Activated CD8-positive, alpha-beta memory T cell treated with anti-CD3 and anti-CD28 coated beads, Interleukin-2, amount 50 U/mL, for 4 hours (primary cell): ENCODE measurements at places on chromosomes 3 and 15.

DNA sequence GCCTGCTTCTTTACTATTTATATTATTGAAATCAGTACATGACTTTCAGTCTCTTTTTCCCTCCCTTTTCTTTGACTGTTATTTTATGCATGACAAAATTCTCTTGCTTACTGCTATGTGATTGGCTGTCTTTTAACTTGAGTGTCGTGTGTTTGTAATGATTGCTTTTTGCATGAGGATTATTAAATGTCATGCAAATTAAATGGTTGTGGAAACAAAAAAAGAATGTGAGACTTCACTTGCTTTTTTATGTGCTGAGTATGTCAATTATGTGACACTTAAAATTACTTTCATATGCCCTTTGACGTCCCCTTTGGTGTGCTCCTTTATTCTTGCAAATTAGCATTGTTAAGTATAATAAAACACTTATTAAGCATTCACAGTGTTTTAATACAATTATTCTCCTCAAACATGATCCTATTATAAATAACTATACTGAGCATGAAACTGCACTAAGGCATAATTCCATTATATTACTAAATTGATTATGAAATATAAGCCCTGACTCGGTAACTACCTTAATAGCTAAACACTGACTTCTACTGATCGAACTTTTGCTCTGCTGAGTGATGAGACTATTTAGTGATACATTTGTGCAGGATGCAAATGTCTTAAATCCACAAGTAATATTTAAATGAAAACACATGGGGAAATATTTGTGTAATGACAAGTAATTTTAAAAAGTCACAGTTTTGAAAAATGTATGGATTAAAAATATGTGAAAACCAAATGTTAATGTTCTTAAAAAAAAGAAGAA lies 401.7 kb downstream of the NLGN1 start:
- no peak for DNase-seq

- DNase-seq = no peak
These were observed 48.3 kb downstream of the SST start for GRCh38 chr3:187621881-187622280.

GRCh38 chr3:46931631-46932331 lies 44.8 kb downstream of the CCDC12 start:
- DNase-seq = no peak

GRCh38 chr3:192570821-192571791 lies 156.2 kb downstream of the FGF12 start:
- DNase-seq = no peak

GRCh38 chr15:31049682-31050615 lies 51.6 kb downstream of the TRPM1 start:
- no peak for DNase-seq

DNA sequence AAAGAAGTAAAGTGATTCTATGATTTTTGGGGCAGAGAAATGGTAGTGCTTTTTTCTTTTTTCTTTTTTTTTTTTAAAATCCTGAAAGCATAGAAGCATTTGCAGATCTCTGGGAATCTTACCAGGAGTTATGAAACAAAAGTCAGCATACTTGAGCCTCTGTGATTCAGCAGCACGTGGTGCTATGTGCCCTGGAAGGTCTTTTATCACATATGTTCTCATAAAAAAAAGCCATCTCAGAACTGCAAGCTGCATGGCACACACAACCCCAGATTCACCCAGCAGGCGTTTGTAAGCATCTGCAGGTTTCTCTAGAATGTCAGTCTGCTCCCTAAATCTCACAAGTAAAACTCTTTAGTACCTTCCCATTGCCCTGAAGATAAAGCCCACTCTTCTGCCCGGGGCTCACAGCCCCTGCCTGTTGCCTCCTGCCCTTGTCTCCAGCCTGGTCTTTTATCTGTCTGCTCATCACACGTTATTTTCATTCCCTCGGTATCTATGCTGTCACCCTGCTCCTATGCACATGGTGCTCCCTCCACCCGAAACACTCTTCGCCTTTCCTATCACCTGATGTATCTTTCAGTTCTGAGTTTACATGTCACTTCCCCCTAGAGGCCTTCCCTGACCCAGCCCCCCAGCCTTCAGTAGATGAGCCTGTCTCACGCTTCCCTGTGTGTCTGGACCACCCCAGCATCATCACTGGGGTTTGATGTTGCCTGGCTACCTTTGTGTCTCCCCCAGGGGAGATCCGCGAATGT lies 72.4 kb downstream of the CHDH start:
- no peak for DNase-seq

- DNase-seq = peak; percentile 73
These were observed 1.5 kb downstream of the ARHGEF3 start for GRCh38 chr3:56800130-56800831.

DNA sequence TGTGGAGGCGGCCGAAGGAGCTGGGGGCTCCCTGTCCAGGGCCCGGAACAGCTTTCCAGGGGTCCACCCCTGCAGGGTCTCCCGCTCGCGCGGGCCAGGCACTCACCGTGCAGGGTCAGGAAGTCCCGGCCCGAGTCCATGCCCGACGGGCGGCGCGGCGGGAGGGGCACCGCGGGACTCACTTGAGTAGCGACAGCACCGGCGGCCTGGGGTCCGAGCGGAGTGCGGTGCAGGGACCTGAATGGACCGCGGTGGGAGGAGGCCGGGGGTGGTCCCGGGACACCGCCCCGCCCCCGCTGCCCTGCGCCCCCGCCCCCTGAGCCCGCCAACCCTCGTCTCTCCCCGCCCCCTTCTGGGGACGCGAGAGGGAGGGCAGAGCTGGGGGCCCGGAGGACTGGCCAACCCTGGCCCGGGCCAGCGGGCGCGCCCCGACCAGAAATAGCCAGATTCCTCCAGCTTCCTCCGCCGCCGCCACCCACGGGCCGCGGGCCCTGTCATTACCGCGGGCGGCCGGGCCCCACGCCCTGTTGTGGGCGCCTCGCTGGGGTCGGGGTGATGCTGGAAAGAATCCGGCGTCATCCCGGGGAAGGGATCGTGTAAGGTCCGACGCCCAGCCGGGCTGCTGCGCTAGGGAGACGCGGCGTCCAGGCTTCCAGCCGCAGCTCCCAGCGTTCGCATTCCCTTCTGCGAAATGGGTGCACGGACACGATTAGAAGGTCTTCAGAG lies at the start of gene PLCD1:
Gene PLCD1 (minus strand): TSS at position 243 of the 726 bp plus-strand sequence. CDS start 103 bp downstream, at position 140.
- peak; percentile 34 for DNase-seq

DNA sequence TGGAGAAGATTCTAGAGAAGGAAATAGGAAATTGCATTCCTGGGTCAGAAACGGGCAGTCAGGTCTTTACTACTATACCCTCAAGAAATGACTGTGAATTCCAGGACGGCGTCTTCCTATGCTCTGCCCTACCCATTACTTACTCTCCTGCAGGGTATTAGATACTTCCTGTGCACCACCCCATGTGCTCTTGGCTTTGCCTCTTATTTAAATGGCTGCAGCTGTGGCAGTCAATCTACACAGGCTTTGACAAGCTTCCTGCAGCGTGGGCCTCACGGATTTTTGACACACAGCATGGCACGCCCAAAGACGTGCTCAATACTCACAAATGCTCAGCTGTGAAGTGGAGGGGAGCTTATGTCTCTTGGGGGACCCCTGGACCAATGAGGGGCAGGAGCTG lies 206.1 kb downstream of the SV2B start:
- no peak for DNase-seq

DNA sequence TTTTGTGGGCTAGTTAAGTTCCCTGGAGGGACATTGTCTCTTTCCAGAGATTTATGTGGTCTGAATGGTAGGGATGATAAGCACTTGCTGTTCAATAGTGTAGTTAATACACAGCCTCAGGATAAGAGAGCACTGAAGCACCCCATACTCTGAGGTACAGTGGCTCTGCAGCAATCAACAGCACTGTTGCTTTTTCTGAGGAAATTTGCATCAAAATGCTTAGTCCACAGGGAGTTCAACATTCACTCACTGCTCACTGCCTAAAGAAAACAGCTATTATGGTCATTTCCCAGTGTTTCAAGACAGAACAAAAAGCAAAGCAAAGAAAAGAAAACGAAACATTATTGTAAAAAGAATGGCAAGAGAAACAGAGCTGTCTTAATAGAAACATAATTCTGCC lies 441.9 kb downstream of the PLOD2 start:
- DNase-seq = no peak

DNA sequence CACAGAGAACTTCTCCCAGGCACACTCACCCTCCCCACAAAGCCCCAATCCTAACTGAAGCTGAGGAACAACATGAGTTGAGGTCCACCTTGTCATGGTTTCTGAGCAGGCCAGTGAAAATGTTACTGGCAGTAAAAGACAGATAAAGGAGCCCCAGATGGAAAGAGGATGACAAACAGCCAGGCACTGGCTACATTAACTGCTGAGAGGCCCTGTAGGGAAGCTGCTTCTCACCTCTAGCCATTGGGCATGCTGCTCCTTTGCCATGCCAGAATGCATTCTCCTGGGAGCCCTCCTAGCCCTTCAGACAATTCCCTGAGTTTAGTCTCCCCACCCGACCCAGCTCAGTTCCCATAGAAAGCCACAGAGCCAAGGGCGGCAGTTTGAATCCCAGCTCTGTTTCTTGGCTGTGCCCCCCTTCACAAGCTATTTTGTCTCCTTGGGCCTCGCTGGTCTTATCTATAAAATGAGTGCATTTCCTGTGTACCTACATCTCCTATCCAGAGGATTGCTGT lies 60.5 kb downstream of the LMCD1 start:
- no peak for DNase-seq

GRCh38 chr3:195236076-195236798 lies 34.7 kb downstream of the XXYLT1 start:
- no peak for DNase-seq

GRCh38 chr3:27503526-27503925 lies 19.3 kb upstream of the SLC4A7 start:
- DNase-seq = no peak

DNA sequence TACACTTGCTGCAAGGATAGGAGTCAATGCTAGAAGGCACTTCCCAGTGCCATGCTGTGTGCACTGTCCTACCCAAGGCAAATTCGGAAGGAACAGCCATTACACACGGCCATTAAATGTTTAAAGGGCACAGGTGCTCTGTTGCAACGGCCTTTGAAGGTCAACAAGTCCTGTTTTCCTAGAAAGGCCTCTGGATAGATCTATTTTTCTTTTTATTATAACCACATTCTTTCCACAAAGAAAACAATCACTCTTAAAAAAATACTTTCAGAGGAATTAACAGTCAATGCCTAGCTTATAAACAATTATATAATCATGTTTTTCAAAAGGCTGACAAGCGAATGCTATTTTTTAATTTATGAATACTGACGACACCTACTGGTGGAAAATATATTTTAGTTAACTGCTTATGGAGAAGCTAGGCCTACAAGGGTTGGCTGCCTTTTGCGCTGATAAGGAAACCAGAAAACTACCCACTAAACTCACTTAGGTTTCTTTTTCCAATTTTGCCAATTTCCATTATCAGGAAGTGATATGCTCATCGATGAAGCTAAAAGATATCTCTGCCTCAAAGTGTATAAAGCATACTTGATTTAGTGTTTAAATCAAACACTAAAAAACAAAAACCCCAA lies 2.4 kb downstream of the ARHGEF3 start:
- no peak for DNase-seq

DNA sequence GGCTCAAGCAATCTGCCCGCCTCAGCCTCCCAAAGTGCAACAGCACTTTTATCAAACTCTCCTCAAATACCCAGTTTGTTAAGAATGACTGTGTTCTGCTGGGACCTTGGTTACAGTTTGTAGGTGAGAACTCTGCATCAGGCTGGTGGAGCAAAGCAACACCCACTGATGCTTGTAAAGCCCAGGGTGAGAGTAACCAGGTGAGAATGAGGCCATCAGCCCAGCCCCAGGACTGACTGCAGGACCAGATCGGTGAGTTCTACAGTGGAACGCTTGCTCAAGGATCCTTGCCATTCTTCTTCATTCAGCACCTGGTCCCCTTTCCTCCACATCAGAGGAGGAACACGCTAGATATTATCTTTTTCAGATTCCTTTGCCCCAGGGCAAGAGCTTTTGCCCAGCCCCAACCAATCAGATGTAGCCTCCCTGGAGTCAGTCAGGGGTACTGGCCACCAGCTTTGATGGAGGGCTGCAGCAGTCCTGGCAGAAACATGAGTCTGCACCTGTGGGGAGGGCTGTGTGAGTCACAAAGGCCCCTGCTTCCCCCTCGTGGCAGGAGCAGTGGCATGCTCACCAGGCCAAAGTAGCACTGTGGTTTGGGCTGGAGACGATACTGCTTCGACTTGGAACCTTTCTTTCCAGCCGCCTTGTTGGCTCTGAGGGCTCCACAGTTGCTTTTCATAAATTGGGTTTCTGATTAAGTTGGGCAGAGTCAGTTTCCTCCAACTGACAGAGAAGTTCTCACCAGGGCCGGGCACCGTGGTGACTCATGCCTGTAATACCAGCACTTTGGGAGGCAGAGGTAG lies 3.5 kb upstream of the SHISA5 start:
- peak; percentile 75 for DNase-seq

DNA sequence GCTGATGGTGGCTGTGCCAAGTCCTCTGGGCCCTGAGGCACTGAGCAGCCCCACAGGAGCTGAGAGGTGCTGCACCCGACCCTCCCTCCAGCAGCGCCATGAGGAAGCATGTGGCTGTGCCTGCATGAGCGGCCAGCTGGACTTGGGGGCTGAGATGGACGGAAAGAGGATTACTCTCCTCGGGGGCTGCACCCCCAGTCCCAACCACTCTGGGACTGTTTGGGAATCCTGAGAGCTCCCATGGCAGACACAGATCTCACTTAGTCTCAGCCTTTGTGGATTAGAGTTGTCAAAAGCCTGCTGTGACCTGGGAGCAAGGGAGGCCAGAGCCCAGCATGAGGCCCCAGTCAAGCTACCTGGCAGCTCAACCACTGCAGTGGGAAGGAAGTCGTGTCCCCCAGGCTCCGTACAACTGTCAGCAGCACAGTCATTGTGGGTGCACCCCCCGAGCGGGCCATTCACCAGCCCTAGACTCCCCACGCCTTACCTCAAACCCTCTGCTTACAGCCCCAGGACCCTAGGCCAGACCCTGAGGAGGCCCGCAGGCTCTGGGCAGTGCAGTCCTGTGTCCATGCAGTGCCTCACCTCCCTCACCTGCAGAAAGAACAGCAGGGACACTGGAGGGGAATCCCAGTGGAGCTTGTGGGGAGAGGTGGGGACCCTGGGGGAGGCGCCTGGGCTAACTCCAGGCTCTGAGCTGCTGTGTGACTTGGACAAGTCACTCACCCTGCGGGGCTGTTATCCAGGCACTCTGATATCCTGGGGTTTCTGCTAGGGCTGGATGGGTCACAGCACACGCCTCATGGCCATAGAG lies 17.1 kb downstream of the PRR23E start:
- DNase-seq = no peak

DNA sequence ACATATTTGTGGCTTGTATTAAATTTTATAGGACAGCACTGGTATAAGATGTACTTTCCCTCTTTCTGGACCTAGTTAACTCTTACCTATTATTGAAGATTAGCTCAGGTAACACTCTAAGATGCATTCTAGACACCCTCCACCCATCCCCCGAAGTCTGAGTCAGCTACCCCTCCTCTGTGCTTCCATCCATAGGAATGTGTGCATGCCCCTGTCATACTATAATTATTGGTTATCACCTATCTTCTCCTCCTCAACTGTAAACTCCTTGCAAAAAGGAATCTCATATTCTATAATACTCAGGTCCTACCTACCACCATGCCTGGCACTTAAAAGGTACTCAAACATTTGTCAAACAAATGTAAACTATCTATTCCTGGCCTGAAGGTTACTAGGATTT lies 3.0 kb downstream of the PEAK1 start:
- DNase-seq = no peak

- DNase-seq = no peak
These were observed 9.8 kb downstream of the MSL2 start for GRCh38 chr3:136186344-136186743.
